SK-MEL-5 (cell line): ENCODE measurements at places on chromosomes 5 and 9.

GRCh38 chr5:171336521-171337209 lies 27.6 kb downstream of the TLX3 start:
- peak; percentile 57 for DNase-seq

DNA sequence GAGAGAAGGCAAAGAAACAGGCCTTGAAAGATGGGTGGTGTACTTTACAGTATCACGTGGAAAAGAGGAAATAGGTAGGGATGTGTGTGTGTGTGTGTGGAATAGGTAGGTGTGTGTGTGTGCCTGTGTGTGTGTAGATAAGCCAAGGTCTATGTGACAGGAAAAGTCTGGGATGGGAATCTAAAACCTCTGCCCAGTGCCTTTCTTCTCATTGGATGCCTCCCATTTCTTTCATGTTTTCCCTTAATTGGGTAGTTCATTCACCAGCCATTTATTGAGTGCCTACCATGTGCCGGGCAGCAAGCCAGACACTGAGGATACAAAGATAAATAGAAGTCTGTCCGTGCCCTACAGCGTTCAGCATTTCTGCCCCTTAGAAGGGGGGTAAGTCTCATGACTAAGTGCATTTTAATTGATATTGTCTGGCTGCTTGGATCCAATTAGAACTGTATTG lies 1.0 kb downstream of the URM1 start:
- peak; percentile 63 for DNase-seq

DNA sequence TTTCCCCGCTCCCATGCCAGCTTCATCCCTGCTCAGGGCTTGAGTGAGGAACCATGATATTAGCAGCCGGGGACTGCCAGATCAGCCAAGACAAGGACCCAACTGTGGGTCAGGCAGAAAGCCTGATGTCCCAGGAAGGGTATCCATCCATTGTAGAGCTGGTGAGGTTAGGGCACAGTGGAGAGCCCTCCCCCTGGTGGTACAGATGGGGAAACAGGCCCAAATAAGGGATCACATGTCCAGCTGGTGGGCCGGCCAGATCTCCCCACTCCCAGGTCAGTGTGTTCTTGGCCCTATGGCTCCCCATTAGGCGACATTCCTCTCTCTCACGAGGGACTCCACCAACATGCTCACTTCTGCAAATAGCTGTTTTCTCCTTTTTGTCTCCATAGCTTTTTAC lies 9.0 kb downstream of the CDX1 start:
- peak; percentile 63 for DNase-seq

DNA sequence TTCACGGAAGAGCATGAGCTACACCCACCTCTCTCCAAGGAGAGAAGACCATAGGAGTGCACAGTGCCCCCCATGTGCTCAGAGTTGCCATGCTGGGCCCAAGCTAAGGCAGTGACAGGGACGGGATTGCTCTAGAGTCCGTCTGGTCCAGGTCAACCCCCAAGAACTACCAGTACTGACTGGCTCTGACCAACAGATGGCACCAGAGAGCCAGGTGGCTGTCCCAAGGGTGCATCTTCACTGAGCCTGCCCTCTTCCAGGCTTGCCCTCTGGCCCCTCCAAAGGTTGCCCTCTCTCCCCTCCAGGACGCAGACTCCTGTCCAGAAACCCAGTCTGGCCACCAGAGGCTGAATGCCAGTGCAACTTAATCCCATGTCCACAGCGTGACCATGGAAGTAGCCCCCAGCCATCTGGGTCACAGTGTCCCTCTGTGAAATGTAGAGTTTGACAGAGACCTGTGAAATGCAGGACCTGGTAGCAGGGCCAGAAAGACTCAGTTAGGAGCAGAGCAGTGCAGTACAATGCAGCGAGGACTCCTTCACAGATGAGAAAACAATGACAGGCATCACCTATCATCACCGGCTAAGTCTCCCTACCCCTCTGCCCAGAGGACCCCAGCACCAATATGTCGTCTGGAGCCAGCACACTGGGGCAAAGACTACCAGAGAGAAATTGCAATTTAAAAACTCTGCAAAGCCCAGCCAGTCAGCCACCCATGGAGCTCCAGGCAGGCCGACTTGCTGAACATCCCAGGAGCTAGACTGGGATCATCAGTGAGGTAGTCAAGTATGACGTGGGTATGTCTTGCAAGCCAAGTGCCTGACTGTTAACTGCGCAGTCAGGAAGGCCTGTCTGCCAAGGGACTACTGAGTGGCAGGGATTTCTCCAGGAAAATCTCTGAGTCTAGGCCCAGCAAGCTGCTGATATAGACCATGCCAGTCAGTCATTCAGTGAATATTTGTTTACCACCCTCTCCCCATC lies 7.7 kb upstream of the SKP1 start:
- peak; percentile 79 for DNase-seq

- no peak for DNase-seq
Observed at GRCh38 chr5:154576429-154576806, 98.4 kb upstream of the HAND1 start.

- DNase-seq = no peak
Observed at GRCh38 chr5:9473624-9474023, 72.3 kb downstream of the SEMA5A start.

GRCh38 chr9:114861922-114862605 lies 56.2 kb upstream of the TNFSF15 start:
- DNase-seq = no peak

DNA sequence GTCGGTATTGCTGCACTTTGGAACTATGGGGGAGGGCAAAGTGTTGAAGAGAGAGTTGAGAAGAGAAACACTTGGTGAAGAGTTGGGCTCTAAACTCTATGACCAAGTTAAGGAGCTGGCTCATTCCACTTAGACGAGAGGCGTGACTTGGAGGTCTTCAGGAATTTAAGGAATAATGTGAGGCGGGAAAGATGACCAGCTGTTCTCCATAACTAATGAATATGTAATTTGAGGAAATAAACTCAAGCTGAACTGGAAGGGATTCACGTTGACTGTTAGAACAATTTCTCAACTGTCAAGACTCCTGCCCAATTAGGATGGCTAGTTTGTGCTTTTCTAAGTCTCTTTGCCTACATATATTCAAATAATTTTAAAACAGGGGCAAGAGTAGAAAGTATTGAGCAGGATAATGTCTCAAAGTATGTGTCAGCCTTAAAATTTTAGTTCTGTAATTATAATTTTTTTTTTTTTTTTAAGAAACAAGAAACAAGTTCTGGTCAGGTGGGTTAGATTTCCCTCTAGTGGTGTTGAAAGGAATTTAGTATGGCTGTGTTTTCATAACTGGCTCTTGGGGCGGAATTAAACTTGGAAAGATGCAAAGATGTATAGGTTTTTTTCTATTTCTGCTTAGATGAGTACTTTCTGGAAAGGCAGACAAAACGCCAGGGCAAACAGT lies 33.4 kb downstream of the TMEM252 start:
- DNase-seq = peak; percentile 73

- no peak for DNase-seq
Observed at GRCh38 chr9:136521537-136521936, 24.3 kb downstream of the NOTCH1 start.

DNA sequence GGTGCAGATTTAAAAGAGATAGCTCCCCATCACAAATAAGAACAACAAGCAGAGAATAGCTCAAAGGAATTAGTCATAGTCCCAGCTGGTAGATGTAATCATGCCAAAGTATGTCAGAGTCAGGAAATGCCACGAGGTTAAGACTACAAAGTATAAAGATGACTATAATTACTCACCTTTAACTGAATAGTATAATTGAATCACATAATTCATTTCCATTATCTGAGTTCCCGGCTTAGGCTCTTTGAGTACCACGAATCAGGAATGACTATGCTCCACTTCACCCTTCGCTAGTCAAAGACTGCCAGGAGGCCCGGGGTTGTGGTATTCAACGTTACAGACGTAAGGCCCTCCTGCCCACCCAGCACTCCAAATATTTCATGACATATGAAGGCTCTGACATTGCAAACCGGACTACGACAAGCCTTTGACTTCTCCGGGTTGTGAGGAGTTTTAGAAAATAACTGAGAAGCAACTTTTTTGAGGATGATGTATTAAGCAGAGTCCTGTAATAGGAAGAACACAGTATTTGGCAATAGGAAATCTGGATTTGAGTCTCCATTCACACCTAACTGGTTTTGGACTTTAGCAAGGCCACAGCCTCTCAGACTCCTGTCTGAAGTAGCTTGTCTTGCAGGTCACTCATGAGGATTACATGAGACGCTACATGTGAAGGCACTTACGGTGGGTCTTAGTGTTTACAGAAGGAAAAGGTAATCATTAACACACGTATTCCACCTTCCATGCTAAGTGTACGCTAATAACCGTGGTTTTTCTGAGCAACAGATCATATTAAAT lies 64.6 kb downstream of the ENC1 start:
- DNase-seq = no peak

- peak; percentile 27 for DNase-seq
Observed at GRCh38 chr5:178284093-178284675, 51.6 kb upstream of the PHYKPL start.

- DNase-seq = no peak
Observed at GRCh38 chr5:131609774-131610173, 25.3 kb downstream of the RAPGEF6 start.

- no peak for DNase-seq
Observed at GRCh38 chr5:72109625-72110024, 2.4 kb downstream of the MAP1B start.

DNA sequence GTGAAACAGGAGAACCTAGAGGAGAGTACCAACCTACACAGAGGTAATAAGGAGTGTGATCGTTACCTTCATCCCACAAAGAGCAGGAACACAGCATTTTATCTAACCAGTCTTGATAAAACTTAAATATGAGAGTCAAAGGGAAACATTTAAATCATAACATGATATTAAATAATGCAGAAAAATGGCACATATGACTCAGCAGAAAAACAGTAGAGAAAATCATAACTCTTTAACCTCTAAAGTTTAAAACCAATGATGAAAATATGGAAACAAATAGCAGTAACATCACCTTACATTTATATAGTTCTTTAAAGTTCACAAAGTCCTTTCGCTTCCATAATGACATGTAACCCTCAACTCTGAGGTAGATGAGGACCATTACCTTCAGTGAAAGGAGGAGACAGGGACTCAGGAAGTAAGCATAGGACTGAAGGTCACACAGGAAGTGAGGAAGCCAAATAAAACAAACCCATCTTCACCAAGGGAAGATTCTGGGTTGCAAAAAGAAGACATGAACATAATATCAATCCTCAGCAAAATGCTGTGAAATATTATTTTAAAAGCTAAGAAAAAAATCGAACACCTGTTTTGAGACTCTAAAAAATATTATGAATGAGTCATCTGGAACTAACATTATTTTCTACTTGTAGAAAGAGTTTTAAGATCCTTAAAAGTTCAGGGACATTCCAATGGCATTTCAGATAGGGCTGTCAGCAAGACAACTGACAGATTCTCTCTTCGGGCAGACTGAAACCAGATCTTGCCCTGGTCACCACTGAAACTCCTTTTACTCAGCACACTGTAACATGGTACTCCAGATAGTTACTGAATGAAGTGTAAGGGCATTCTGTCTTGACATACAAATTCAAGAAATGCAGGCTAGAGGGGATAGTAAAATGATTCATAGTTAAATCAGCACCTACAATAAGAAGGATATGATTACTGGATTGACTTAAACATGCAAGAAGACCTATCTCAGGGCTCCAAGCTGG lies 148.5 kb downstream of the EPB41L4A start:
- no peak for DNase-seq

DNA sequence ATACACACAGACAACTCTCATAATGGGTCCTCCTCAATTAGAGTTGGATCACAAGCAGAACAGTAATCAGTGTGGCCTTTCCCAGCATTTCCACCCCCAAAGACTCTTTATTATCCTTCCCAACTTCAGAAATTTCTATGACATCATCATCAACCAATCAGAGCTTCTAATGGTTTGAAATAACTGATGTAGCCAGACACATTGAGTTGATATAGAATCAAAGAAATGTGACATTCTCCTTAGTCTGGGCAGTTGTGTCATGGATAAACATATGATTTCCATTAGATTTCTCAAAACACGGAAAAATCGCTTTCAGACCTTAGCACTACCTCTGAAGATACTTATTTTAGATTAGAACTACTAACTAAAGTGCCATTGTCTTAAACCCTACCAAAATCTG lies 75.7 kb upstream of the NFIB start:
- DNase-seq = no peak

- DNase-seq = no peak
Observed at GRCh38 chr5:116296335-116297072, 211.7 kb downstream of the COMMD10 start.

DNA sequence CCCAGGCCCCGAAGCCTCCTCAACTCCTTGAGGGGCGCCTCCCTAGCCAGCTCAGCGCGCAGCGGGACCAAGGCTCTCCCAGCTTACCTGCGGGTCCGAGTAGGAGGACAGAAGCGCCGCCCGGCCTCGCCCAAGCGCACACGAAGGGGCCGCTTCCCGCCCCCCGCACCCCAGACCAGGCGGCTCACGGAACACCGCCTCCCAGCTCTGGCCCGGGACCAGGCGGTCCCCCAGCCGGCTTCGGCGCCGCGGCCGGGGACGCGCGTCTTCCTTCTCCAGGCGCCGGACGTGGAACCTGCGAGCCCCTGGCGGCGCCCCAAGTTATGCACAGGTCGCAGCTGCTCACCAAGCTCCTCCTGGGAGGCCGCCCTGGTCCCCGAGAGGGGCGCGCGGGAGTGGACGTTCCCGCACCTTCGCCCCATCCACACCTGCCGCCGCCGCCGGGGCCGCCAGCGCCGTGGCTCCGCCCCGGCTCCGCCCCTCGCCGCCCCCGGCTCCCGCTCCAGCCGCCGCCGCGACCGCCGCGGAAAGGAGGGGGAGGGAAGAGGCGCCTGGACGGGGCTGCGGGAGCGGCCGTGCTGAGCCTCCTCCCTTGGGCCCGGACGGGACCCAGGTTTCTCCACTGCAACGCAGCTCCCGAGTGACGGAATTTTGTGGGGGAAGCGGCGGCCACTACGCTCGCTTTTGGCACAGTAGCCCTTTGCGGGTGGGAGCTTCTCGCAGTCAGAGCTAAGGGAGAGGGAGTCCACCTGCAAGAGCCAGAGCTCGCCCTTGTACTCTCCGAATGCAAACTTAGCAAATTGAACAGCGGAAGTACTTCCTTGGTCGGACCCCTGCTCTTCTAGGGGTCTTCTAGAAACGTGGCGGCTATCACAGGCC lies 77.5 kb upstream of the IFNE start:
- no peak for DNase-seq
